Subcutaneous preadipocyte (primary cell): ENCODE measurements at places on chromosomes 1 and 21. TPM values are rescaled to one million over a fixed set of nuclear protein-coding genes. Genes with fewer than 3 reads are reported as not detected.

DMBX1 gene
- not detected in 2 replicates for total RNA-seq

KIF17 gene
- total RNA-seq, result 0.20 TPM in 1 of 2 replicates, not detected in the other

MAP10 gene
- total RNA-seq, result 1.5 and 1.8 TPM in 2 replicates

ALDH9A1 gene
- 83.7 and 88.2 TPM in 2 replicates for total RNA-seq

CD247 gene
- not detected in 2 replicates for total RNA-seq

AMIGO1 gene
- total RNA-seq, result 0.39 and 0.73 TPM in 2 replicates

LMX1A gene
- total RNA-seq, result under 0.01 TPM in 1 of 2 replicates, not detected in the other

SPSB1 gene
- total RNA-seq, result 17.6 and 27.2 TPM in 2 replicates

KIAA0040 gene
- under 0.01 TPM in 2 replicates for total RNA-seq

F5 gene
- total RNA-seq, result under 0.01 TPM in 1 of 2 replicates, not detected in the other

CD1B gene
- total RNA-seq, result not detected in 2 replicates

ACTN2 gene
- 0.39 TPM in 1 of 2 replicates, not detected in the other for total RNA-seq

SELP gene
- not detected in 2 replicates for total RNA-seq

CD53 gene
- not detected in 2 replicates for total RNA-seq

FH gene
- 185 and 200 TPM in 2 replicates for total RNA-seq
